ENCODE measurements at places on chromosomes 5 and 9.

DNA sequence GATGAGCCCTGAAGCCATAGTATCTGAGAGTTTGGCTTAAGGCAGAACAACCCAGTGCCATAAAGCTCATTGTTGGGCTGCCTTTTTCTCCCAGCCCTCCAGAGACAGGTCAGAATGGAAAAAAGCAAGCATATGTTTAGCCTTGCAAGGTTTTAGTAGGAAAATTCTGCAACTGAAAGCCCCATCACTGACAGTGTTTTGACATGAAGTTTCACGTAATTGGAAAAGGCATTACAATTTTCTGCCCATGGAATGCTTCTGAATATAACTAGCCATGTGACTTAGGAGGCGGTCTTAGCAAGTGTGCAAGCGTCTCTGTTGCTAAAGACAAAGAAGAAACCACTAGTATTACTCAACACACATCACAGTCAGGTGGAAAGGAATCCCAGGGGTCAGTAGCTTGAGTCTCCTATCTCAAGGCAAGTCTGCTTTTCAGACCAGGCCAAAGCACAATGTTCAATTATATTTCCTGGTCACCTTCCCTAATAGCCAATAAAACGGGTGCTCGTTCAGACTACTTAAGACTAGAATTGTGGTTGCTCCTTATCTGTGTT is 117.6 kb downstream of the CARTPT start:
- no peak for DNase-seq

DNA sequence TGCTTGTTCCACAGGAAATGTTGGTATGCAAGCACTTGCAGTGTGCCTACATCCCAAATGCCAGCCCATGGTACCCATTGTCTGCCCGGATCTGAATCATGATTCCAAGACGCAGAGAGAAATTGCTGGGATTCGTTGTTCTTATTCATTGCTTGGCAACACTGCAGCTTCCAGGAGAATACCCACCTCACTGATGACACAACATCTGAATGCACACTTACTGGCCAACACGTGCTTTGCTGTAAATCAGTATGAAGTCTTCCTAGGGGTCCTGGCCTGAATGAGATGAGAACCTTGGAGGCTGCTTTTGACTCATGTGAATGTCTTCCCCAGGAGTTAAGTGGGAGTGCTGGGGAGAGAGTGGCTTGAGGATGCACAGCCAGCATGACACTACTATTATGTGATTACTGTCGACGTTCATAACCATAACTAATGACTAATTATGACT is 11.6 kb downstream of the SRD5A1 start:
- no peak for DNase-seq

DNA sequence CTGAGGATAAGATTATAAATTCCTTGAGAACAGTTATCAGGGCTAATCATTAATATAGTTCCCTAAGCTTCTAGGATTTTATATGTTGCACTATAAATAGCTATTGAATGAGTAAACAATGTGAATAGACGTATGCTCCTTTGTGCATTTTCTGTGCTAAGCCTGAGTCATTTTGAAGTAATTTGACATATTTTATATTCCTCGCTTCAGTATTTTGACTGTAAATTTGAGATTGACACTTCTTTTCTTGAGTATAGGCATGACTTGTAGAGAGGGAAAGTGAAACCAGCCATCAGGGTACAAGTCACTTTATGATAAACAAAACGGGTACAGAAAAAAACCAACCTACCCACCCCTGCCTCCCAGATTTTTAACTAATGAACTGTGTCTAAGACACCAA is 367.7 kb upstream of the PRR16 start:
- DNase-seq = no peak

GRCh38 chr5:177419046-177419445 is 7.4 kb upstream of the GRK6 start:
- no peak for DNase-seq

Data from germinal center (tissue), 1 donor.